ENCODE measurements at places on chromosomes 5 and 9.

DNA sequence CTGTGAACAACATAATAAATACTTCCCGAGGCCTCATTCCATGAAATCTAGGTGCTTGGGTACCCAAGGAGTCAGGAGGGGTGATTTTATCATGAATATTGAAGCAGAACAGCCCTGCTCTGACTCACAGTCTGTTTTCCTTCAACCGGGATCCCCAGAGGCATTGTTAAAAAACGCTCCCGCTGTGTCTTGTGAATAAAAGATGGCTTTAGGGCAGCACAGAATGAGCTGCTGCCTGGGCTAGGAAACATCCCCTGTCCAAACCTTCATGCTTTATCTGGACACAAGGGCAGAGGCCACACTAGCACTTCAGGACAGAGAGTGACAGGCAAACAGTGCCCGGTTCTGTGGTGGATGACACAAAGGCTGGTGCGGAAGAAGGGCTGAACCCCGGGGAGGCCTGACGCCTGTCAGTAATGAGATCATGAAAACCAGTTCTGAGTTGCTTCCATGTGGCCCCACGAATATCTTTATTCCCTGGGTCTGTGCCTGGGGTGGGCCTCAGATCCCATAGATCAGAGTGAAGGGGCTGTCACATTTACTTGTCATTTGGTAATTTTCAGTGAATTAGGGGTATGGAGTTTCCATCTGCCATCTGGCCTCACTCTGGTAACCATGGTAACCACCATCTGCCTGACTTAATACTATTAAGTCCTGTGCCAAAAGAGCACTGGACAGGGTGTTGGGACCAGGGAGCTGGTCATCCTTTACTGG is 2.6 kb downstream of the IGFBPL1 start:
- no peak for DNase-seq

DNA sequence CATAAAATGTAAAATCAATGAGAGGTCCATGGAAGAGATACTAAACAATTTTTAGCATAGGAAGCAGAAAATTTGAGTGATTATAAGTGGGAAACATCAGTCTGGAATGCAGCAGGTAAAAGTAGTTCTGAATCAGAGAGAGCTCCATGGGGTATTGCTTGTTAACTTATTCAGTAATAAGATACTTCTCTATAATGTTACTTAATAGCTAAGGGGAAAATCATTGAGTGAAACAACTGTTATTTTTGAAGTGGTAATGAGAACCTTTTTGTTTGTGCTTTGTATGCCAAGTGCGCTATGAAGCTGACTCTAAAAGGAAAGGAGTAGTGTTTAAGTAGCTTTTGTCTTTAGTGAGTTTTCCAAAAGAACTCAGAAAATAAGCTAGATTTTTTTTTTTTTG is 95.2 kb downstream of the ERBIN start:
- no peak for DNase-seq

GRCh38 chr5:151093476-151093889 is 12.6 kb upstream of the TNIP1 start:
- DNase-seq = no peak

- DNase-seq = no peak
These were observed 161.4 kb upstream of the TRPC7 start for GRCh38 chr5:136526791-136527190.

DNA sequence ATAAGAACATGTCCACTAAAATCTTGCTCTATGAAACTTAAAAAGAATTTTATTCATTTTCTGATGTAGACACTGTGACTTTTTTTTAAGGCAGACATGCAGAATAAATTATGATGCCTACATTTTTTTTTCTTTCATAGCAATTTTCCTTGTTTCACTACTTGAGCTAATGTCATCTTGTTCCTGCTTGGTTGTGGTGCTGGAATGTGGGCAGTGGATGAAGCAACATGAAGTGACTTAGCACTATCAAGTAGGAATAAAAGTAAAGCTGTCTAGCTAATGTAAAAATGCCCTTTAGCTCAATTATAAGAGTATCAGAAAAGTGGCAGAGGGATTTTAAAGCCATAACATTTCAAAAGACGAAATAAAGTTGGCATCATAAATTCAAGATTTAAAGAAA is 191.0 kb downstream of the ADAMTS6 start:
- DNase-seq = no peak

DNA sequence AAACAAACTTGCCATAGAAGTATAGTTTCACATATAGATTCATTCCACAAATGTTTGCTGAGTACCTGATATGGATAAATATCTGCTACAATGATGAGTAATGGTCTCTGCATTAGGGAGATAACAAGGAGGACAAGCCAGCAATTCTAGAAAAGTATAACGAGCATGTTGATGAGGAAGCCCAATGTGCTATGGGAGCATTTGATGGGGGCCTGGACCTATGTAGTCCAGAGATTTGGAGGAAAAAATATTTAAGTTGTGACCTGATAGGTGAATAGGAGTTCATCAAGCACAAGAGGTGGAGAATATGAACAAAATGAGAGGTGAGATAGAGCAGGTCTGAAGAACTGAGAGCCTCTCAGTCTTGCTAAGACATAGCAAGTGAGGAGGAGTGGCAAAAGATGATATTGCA is 14.4 kb upstream of the TMEM245 start:
- no peak for DNase-seq

GRCh38 chr5:103211576-103212561 is 46.7 kb upstream of the MACIR start:
- no peak for DNase-seq

- DNase-seq = no peak
These were observed 37.1 kb upstream of the FAT2 start for GRCh38 chr5:151628112-151628823.

- DNase-seq = no peak
These were observed 5.0 kb upstream of the EBF1 start for GRCh38 chr5:159104759-159105144.

DNA sequence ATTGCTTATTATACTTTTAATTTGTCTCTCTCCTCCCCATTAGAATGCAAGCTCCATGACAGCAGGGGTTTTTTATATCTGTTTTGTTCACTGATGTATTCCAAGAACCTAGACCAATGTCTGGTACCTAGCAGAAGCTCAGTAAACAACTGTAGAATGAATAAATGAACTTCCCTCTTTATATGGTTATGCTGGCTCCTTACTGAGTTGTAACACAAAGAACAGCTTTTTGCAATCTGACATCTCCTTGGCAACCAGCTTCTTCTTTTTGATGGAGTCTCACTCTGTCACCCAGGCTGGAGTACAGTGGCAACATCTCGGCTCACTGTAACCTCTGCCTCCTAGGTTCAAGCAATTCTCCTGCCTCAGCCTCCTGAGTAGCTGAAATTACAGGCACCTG is 13.6 kb downstream of the TRMO start:
- DNase-seq = no peak
